Hepatocyte (in vitro differentiated cells): ENCODE measurements at places on chromosomes 11 and 22. TPM values are rescaled to one million over a fixed set of nuclear protein-coding genes. Genes with fewer than 3 reads are reported as not detected.

Gene CYP2D6
- total RNA-seq = 2.2 and 3.8 TPM in 2 replicates

Gene ZNF143
- 36.1 and 47.1 TPM in 2 replicates for total RNA-seq

Gene A4GALT
- total RNA-seq = 3.3 and 4.4 TPM in 2 replicates

Gene OR5D16
- total RNA-seq = not detected in 2 replicates

Gene GPHA2
- 2.0 TPM in 1 of 2 replicates, not detected in the other for total RNA-seq

Gene KCNK4
- not detected in 2 replicates for total RNA-seq

Gene TRIM34
- total RNA-seq = 10.5 and 14.6 TPM in 2 replicates

Gene CCDC73
- total RNA-seq = 0.03 and 0.12 TPM in 2 replicates

Gene BTBD18
- total RNA-seq = not detected in 2 replicates

Gene SERHL2
- 1.3 and 4.1 TPM in 2 replicates for total RNA-seq

Gene ST14
- total RNA-seq = 80.8 and 85.2 TPM in 2 replicates

Gene SLC22A9
- 36.3 and 36.7 TPM in 2 replicates for total RNA-seq

Gene PTGDR2
- total RNA-seq = 1.2 and 1.3 TPM in 2 replicates

Gene LGR4
- 108 and 115 TPM in 2 replicates for total RNA-seq

Gene BCL2L13
- total RNA-seq = 35.6 and 38.6 TPM in 2 replicates

Gene OR8G5
- not detected in 2 replicates for total RNA-seq
